HEK293T (cell line): ENCODE measurements at places on chromosomes 3 and 15.

DNA sequence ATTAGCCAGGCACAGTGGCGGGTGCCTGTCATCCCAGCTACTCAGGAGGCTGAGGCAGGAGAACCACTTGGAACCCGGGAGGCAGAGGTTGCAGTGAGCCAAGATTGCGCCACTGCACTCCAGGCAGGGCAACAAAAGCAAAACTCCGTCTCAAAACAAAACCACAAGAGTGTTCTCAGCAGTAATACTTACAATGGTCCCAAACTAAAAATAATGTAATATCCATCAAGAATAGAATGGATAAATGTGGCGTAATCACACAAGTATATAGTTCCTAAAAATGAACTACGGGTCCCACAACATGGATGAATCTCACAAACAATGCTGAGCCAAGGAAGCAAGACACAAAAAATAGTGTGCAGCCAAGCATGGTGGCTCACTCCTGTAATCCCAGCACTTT lies 39.2 kb downstream of the STAG1 start:
- DNase-seq, result no peak

DNA sequence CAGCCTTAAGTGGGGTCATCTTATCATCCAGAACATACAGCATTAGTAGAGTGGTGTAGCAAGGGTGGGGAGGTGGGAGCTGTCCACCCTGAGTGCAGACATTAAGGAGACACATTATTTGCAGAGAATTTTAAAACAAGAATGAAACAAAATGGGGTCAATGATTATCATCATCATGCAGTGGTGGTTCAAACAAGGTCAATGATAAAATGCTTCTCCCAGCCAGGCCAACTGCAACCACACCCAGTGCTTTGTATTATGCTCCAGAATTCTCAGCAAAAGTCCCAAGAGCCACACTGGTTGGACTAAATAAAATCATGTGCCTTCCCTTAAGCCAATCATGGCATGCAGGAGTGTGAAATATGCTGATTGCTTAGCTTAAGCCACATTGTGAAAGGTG lies 96.7 kb upstream of the FHIT start:
- DNase-seq, result no peak

DNA sequence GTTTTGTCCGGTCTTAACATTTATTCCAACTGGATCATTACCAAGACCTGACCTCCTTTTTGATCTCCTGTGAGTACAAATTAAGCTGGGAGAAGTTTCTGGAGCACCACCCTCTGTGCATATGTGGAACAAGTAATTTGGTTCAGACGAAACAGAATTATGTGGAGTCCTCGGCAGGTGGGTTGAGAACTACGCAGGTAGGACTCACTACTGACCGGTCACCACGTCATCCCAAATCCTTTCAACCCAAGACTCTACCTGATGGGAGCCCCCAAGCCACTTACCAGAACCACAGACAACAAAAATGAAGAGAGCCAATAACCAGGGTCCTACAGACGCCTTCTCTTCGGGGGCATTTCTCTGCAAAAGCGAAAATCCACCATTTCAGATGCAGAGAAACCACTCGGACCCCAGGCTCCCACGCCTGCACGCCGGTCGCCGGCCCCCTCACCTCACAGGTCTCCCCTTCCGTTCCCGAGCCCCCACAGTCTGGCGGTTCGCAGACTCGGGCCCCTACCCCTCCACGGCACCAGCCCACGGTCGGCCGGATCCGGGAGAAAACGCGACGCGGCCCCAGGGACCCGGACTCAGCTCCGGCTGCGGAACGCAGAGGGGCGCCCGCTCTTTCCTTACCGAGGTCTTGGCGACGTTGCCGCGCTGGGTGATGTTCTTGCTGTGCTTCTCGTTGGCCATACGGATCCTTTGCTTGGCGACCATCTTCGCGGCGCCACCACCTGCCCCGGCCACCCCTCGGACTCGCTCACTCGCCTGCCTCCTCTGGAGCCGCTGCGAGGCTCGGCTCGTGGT lies 674 bp downstream of the SERP1 start:
- peak; percentile 34 for DNase-seq

DNA sequence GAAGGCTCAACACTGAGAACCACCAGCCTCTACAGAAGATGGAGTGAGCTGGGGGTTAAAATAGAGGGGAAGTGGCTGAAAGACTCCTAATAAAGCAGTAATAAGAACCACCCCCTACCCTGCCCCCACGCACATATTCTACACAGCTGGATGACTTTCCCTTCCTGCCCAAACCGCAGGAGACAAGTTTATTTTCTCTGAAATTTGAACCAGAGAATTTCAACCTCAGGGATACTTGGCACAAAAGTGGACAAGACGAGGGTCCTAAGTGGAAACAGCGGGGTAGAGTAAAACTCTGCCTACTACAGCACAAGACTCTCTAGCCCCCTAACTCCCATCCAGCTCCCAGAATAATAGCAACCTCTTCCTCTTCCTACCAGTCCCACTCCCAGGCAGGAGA lies 28.4 kb downstream of the USF3 start:
- no peak for DNase-seq

DNA sequence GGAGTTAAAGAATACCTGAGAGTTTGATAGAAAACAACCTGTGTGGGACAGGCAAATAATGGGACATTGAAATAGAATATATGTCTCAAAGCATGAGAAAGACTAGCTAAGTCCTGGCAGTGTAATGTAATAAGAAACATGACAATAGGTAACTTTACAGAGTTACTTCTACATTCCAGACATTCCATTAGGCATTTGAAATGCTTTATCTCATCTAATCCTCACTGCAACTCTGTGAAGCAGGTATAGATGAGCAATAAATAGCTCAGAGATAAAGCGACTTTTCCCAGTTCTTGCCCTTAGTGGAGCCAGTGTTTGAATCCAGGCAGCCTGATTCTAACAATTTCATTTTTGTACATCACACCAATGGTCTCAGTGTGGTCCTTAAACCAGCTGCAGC lies 76.8 kb downstream of the CPNE4 start:
- DNase-seq, result no peak

DNA sequence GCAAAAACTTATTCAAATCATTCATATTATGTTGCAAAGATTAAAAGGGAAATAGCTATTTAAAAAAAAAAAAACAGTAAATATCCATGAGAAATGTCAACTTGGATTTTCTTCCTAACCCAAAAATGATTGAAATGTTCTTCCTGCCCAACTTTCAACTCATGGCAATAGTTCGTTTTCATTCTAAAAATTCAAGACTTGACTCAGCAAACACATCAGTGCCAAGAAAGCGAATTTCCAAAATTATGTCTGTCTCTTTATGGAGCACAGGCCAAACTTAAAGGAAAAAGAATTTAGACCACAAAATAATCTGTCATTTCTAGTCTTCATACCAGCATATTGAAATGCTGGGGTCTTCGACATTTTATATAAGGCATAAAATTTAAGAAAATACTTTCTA lies 63.7 kb downstream of the MAGI1 start:
- DNase-seq, result no peak

- no peak for DNase-seq
Measured at GRCh38 chr15:66186049-66186825, 67.3 kb downstream of the MEGF11 start.

DNA sequence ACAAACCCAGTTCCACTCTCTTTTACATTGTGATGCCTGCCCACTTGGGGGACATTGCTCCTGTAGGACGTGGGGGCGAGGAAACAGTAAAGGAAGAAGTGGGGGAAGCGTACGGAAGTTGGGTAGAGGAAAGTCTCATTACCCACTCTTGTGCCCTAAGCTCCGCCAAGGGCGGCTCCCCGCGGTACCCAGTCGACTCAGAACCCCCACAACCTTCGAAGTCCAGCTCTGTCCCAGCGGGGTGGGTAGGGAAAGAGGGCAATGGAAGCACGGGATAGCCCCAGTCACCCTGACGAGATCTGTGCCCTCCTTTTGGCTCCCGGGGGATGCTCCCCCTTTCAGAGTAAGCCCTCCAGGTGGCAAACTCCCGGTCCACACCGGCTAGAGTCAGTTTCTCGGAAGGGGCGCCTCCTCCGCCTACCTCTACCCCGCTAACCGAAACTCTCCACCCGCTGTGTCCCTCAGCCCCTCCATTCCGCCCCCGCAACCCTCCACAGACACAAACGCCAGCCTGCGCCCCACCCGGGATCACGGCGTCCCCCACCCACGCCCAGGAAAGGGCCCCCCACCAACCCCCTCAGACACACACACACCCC lies 527 bp downstream of the CSNK1G1 start:
- peak; percentile 4 for DNase-seq

GRCh38 chr15:91916051-91916450 lies 62.5 kb downstream of the SLCO3A1 start:
- no peak for DNase-seq

- DNase-seq, result no peak
Measured at GRCh38 chr15:59413577-59413976, 24.4 kb upstream of the FAM81A start.

GRCh38 chr3:114093016-114093380 lies 36.5 kb downstream of the QTRT2 start:
- no peak for DNase-seq

GRCh38 chr3:181616088-181617070 lies 95.3 kb upstream of the SOX2 start:
- no peak for DNase-seq

- no peak for DNase-seq
Measured at GRCh38 chr3:175269394-175269793, 410.3 kb downstream of the NAALADL2 start.

DNA sequence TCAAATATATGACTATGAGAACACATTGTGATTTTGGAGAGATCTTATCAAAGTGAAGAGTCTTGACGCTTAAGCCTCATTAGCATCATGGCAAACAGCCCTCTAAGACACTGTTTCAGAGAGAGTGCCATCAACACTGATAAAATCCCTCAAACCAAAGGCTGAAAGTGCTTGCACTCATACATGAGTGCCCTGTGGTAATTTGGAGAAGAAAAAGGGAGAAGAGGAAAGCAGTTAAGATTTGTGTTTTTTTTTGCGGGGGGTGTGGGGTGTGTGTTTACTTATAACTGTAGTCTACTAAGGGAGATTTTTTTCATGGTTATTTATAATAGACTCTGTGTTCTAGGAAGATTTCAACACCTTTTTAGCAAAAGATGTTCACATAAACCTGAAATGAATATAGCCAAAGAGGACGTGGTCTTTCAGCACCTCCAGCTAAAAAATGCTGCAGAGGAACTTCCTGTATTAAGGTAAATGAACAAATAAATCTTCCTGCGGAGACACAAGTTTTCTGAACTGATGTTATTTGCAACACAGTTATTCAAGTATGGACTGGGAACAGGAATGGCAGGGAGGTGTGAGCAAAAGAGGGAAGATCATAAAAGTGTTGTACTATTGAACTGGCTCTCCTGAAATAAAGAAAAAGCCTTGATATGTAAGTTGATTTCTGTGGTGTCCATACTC lies 81.9 kb upstream of the TGFBR2 start:
- no peak for DNase-seq

GRCh38 chr15:78085928-78086327 lies 6.4 kb upstream of the SH2D7 start:
- DNase-seq, result no peak

DNA sequence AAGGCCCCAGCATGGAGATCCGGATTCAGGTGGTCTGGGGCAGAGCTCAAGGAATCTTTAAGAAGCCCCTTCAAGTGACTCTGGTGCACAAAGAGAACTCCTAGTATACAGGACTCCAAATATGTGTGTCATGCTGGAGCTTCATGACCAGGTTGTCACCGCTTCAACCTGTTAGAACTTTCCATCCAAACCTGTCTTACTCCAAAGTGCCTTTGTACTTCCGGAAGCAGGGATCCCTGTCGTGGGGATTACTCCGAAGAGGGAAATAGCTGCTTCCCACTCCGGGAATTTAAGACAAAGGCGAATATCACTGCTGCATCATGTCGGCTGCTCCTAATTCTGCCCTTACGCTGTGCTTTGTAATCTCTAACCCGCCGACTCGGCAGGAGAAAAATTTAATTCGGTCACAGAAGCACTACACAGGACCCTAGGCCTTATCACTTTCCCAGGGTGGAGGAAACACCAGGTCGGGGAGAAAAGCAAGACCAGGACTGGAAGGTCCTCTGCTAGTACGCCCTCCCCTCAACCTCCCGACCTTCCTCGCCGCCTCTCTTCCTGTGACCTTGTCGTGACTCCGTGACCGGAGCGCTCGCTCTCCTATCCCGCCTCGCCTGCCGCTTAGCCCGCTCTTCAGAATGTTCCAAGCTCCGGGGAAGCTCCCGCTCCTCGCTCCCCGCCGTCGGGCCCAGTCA lies 730 bp downstream of the HIGD1A start:
- peak; percentile 35 for DNase-seq

GRCh38 chr3:191568206-191568605 lies 107.2 kb downstream of the PYDC2 start:
- DNase-seq, result no peak

DNA sequence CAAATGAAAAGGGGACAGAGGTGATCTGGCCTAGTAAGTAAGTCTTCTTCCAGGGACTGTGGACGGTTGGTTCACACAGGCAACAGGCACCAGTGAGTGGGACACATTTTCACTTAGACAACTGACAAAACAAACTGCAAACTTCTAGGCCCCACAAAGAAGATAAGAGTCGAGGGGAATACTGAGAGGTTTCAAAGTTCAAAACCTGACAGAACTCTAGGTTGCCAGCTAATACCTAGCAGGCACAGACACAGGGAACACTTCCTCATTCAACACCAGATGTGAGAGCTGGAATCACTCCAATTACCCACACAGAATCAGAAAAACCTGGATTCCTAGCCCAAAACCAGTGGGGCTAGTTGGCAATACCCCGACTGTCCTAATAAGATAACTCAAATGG lies 621.7 kb downstream of the ZPLD1 start:
- DNase-seq, result no peak

DNA sequence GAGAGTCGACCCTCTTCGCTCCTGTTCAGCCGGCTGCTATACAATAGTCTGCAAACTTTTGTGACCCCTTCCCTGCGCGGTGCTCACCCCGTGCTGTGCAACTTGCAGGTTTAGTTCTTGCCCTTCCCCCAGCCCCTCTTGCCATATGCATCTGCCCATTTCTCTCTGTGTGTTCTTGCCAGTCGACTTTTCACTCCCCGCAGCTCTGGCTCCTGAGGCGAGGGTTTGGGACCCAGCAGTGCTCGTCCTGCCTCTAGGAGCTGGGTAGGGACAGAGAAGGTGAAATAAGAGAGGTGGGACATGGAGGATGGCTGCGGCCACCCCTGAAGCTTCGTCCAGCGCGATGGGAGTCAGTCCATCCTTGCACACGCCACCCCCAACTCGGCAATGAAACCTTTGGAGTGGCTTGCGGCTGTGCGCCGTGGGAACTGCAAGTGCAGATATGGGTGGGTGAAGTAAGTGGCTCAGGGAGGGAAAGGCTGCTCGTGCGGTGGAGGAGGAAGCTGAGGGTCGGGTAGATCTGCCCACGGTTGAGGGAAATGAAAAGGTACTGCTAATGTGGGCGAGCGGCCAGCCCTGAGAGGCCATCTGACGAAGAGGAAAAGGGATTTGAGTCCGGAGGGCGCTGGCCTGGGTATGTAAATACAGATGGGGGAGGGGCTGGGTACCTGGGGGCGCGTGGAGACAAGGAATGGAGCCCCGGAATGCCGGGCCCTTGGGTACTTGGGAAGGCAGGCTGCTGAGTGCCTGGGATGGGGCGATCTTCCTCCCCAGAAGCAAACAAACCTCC lies 1.0 kb downstream of the LRRC3B start:
- no peak for DNase-seq
